ENCODE measurements at places on chromosomes 3 and 15.

- no peak for DNase-seq
Observed at GRCh38 chr15:85099195-85099803, 117.6 kb downstream of the PDE8A start.

GRCh38 chr15:44397869-44398268 is 29.6 kb upstream of the CTDSPL2 start:
- no peak for DNase-seq

DNA sequence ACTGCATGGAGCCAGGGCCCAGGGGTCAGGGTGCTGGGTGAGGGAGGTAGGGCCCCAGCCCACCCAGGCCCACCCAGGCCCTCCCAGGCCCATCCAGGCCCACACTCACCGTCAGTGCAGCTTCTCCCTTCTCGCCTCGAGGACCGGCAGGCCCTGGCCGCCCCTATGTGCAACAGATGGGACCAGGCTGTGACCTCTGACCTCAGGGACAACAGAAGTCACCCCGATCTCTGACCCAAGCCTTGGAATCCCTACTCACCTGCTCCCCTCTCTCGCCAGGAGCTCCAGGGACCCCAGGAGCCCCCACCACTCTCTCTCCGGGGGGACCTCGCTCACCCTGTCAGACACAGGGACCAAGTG is 2.8 kb upstream of the UCN2 start:
- no peak for DNase-seq

GRCh38 chr15:69552057-69552815 is 99.6 kb downstream of the RPLP1 start:
- DNase-seq, result no peak

DNA sequence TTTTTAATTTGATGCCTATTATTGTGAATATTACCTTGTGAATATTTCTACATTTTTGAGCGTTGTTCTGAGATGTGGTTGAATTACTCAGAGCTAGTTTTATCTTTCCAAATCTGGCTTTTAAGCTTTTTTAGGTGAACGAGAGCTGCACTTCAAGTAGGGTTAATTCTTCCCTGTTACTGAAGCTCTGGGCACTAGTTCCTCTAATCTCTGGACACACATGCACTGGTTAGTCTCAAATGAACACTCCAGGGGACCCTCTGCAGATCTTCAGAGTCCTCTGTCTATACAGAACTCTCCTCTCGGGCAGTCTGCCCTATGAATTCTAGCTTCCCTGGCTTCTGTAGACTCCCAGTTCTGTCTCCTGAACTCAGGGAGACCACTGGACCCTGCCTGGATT is 237.5 kb upstream of the TBC1D5 start:
- DNase-seq, result no peak

- DNase-seq, result no peak
Observed at GRCh38 chr3:9314796-9315195, 48.1 kb upstream of the THUMPD3 start.

DNA sequence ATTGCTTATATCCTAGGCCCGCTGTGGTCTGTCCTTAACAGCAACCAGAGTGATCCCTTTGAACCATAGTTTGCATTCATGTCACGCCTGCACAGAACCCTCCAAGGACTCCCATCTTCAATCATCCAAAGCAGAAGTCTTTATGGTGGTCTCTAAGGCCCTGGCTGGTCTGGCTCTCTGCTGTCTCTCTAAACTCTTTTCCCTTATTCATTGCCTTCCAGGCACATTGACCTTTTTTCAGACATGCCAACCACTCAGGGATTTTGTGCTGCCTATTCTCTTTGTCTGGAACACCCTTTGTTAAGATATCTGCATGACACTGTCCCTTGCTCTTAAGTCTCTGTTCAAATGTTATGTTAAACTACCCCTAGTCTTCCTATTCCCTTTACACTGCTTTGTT is 21.9 kb upstream of the ZBTB47 start:
- no peak for DNase-seq

DNA sequence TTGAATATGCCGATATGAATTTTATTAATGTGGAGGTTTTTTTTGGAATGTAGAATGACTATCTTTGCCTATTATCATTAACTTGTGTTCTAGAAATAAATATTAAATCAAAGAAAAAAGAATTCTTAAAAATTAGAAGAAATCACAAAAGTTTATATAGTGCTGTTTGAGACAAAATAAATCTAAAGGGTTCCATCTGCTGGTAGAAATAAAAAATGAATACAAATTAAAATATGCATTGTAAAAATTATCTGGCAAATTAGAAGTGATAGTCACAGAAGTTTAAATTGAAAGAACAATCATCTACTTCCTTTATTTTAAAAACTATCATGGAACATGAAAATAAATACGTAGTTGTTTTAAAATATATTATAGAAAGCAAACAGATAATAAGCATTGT is 22.7 kb upstream of the ZBTB20 start:
- DNase-seq, result no peak

DNA sequence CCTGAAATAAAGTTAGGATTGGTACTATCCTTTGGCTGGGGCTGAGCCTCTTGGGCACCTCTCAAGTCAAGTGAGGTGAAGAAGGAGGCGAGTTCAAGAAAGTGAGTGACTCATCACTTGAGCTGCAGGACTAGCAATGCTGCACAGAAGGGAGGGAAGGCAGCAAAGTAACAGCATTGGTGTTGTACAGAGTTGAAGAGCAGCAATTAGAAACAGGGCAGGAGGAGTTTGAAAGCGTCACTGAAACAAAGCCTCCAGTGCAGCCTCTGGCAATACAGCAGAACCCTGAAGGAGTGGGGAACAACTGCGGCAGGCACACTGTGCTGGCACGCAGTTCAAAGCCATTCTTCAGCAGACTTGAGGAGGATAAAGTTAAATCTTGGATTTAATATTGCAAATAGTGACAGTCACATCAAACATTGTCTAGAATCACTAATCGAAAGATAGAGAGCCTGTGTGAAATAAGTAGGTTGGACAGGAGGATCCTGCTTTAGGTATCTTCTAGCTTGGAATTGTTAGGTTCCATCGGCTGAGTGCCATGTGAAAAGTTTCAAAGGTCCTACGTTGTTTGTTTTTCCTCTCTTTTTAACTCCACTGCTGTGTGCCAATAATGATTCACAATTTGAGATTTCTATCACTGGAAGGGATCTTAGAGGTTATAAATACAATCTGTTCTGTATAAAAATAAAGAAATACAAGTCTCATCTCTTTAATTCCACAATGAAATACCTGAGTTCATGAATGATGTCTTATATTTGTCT is 479.8 kb downstream of the NAALADL2 start:
- DNase-seq, result no peak

GRCh38 chr3:51940648-51941462 is 849 bp downstream of the RRP9 start:
- DNase-seq, result no peak

- DNase-seq, result no peak
Observed at GRCh38 chr3:195101001-195101583, 169.9 kb downstream of the XXYLT1 start.

- DNase-seq, result no peak
Observed at GRCh38 chr15:92747047-92747446, 91.5 kb upstream of the FAM174B start.

GRCh38 chr3:56761887-56762651 is 39.7 kb downstream of the ARHGEF3 start:
- DNase-seq, result no peak

DNA sequence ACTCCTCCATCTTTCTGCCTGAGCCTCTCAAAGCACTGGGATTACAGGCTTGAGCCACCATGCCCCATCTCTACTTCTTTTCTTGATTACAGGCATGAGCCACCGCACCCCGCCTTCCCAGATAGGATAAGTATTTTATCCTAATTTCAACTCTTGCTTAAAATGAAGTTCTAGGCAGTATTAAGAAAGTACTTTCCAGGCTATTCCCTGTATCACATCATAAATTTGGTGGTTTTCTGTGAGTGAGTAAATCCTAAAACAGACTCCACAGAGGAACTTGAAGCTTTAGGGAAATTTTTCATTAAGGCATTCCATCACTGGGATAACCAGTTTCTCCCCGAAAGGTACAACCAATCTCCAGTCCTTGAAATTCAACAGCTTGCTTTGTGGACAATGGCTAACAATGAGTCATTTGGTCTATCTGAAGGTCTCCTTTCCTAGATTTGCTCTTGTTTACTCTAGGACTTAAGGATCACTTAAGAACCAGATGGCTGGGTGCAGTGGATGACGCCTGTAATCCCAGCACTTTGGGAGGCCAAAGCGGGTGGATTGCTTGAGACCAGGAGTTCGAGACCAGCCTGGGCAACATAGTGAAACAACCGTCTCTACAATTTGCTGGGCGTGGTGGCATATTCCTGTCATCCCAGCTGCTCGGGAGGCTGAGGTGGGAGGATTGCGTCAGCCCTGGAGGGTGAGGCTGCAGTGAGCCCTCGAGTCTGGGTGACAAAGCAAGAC is 49.7 kb upstream of the SKIL start:
- DNase-seq, result no peak

DNA sequence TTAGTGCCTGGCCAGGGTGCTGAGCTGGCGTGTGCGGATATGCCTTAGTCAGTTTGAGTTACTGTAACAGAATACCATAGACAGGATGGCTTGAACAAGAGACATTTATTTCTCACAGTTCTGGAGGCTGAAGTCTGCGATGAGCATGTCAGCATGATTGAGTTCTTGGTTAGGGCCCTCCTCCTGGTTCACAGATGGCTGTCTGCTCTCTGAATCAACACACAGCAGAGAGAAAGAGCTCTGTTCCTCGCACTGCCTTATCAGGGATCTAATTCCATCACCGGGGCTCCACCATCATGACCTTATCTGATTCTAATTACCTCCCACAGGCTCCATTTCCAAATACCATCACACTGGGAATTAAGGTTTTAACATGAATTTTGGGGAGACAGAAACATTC is 386.6 kb upstream of the DPH6 start:
- no peak for DNase-seq

DNA sequence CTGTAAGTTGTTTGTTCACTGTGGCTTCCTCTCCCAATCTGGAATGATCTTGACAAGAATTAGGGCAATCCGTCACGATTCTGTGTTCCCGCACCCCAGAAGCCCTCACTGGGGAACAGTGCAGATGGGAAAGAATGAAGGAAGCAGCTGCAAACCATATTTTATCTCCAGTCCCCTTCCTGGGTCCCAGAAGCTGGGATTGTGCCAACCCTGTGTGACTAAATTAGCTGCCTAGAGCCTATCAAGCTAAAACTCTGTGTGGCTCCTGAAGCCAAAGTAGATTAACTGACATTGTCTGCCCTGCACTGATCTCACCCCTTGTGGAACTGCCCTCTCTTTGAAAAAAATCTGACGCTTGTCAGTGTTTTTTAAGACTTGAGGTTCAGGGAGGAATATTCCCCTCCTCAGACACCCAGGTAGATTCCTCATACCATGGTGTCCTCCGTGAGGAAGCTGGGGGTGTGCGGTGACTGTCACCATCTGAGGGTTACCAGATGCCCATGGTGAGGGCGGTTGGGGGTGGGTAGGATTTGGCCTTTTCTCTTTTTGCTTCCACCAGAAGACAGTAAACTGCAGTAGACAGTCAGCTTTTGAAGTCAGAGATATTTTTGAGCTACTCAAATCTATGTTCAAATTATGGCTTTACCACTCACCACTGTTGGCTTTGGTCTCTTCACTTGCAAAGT is 358.3 kb upstream of the TPM1 start:
- DNase-seq, result no peak

- no peak for DNase-seq
Observed at GRCh38 chr3:187098923-187099512, 40.3 kb downstream of the RPL39L start.

DNA sequence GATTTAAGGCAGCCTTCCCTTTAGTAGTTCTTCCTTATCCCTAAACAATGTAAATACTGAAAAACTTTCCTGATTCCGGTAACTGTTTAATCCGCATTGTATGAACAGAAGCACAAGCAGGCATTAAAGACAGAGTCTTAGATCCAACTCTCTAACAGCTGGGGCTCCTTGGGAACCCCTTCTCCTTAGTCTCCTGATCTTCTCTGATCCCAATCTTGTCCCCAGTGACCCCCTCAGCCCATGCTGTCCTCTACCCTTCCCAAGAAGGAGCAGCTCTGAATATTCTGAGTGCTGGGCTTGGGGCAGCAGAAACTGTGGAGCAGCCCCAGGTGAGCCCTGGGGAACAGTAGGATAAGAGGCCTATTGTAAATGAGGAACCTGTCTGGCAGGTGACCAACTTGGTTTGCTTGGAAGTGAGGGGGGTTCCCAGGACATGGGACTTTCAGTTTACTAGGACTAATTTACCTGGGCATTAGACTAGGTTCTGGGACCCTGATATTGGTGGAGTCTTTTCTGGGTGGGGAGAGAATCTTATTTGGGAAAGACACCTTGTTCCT is 13.0 kb upstream of the SLC30A4 start:
- DNase-seq, result no peak

GRCh38 chr3:18046131-18046915 is 303.9 kb upstream of the TBC1D5 start:
- DNase-seq, result no peak
